Left ventricle myocardium inferior (tissue), 1 donor: ENCODE measurements at places on chromosomes 2 and 18. TPM values are rescaled to one million over a fixed set of nuclear protein-coding genes. Genes with fewer than 3 reads are reported as not detected.

Gene ITPRIPL1
- total RNA-seq, result 0.47 TPM

Gene ATOH8
- total RNA-seq, result 23.3 TPM

Gene CRYGC
- total RNA-seq, result not detected

Gene TRIB2
- 31.1 TPM for total RNA-seq

Gene RNASEH1
- 20.9 TPM for total RNA-seq

Gene QPCT
- 2.0 TPM for total RNA-seq

Gene ERBB4
- total RNA-seq, result 8.3 TPM

Gene CKAP2L
- total RNA-seq, result 0.38 TPM

Gene MAP3K19
- total RNA-seq, result not detected

Gene NDC80
- total RNA-seq, result 0.55 TPM

Gene NPAS2
- 51.0 TPM for total RNA-seq

Gene MC5R
- total RNA-seq, result not detected

Gene NTSR2
- not detected for total RNA-seq

Gene ACTR1B
- 65.2 TPM for total RNA-seq

Gene LINC00305
- total RNA-seq, result not detected

Gene CXCR1
- total RNA-seq, result 0.44 TPM

Gene COL6A3
- 57.1 TPM for total RNA-seq

Gene SULT6B1
- not detected for total RNA-seq

Gene FAHD2B
- total RNA-seq, result 34.1 TPM

Gene ITM2C
- total RNA-seq, result 25.5 TPM

Gene CHRNA1
- 0.33 TPM for total RNA-seq

Gene TBR1
- total RNA-seq, result not detected

Gene MYOM1
- 667 TPM for total RNA-seq

Gene GALR1
- 0.05 TPM for total RNA-seq

Gene SERPINB7
- not detected for total RNA-seq

Gene SAG
- not detected for total RNA-seq

Gene FEZ2
- total RNA-seq, result 49.6 TPM

Gene MBP
- total RNA-seq, result 35.0 TPM

Gene CYP26B1
- 1.5 TPM for total RNA-seq

Gene CXCR4
- 3.2 TPM for total RNA-seq

Gene LGALSL
- 8.1 TPM for total RNA-seq

Gene HDAC4
- 23.9 TPM for total RNA-seq

Gene OBSL1
- 208 TPM for total RNA-seq

Gene FNDC4
- 1.7 TPM for total RNA-seq

Gene RPL31
- total RNA-seq, result 803 TPM

Gene LCT
- not detected for total RNA-seq

Gene IL1RL2
- total RNA-seq, result 0.30 TPM

Gene FEV
- total RNA-seq, result not detected

Gene HNMT
- total RNA-seq, result 11.7 TPM

Gene C1QL2
- total RNA-seq, result not detected

Gene GRHL1
- 0.69 TPM for total RNA-seq

Gene LMAN2L
- 27.9 TPM for total RNA-seq

Gene HOXD12
- total RNA-seq, result not detected

Gene SOWAHC
- 2.3 TPM for total RNA-seq

Gene PKDCC
- 88.7 TPM for total RNA-seq

Gene SIX2
- 0.91 TPM for total RNA-seq

Gene ANKRD30B
- not detected for total RNA-seq

Gene TUBA4B
- not detected for total RNA-seq

Gene AQP12A
- total RNA-seq, result not detected

Gene ANKRD30BL
- not detected for total RNA-seq

Gene AGPS
- 26.4 TPM for total RNA-seq

Gene FBXO41
- total RNA-seq, result 0.55 TPM

Gene GAREM1
- 8.6 TPM for total RNA-seq
